Sigmoid colon (tissue), 7 donors: ENCODE measurements at places on chromosomes 13 and 19.

DNA sequence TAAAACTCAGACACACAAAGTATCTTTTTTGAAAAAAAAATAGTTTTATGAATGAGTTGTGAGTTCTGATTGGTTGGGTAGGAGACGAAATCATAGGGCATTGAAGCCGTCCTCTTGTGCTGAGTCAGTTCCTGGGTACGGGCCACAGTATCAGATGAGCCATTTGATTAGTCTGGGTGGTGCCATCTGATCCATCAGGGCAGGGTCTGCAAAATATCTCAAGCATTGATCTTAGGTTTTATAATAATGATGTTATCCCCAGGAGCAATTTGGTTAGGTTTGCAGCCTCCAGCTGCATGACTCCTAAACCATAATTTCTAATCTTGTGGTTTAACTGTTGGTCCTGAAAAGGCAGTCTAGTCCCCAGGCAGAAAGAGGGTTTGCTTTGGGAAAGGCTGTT, 1310.6 kb downstream of the SLITRK1 start:
- no peak for DNase-seq

GRCh38 chr19:19040417-19040816, 7.0 kb downstream of the ARMC6 start:
- peak; percentile 89 for DNase-seq

- peak; percentile 74 for DNase-seq
These were observed 2.6 kb downstream of the CIRBP start for GRCh38 chr19:1271528-1272422.

DNA sequence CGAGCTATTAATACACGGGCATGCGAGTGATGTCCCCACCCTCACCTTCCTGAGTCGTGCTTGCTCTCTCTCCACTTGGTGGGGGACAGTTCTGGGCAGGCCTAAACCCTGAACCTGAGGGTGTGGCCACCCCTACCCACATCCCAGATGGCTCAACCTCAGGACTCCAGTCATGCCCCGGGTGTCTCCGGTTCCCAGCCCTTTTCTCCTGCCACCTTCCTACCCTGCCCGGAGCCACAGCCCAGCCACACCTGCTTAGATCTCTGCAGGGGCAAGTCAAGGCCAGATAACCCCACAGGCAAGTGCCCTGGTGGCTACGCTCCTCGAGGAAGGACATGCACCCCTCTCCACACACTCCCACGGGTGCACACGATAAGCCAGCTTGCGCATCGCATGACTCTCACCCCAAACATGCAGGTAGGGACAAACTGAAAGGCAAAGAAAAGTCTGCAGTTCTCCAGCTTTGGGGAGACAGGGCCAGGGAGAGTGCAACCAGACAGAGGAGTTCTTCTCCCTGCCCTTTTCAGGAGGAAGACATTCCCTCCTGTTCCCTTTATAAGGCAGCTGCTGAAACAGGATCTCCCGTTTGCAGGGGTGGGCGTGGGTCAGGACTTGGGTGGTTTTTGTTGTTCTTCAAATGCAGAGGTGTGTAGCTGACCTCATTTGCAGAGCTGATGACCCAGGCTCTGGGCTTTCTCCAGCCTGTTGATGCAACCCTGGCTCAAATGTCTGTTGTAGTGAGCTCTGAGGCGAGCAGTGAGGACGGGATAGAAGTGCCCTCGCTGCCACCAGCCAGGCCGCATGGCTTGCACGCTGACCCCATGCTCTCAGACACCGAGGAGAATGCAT, 88.6 kb downstream of the DPF1 start:
- DNase-seq, result no peak

DNA sequence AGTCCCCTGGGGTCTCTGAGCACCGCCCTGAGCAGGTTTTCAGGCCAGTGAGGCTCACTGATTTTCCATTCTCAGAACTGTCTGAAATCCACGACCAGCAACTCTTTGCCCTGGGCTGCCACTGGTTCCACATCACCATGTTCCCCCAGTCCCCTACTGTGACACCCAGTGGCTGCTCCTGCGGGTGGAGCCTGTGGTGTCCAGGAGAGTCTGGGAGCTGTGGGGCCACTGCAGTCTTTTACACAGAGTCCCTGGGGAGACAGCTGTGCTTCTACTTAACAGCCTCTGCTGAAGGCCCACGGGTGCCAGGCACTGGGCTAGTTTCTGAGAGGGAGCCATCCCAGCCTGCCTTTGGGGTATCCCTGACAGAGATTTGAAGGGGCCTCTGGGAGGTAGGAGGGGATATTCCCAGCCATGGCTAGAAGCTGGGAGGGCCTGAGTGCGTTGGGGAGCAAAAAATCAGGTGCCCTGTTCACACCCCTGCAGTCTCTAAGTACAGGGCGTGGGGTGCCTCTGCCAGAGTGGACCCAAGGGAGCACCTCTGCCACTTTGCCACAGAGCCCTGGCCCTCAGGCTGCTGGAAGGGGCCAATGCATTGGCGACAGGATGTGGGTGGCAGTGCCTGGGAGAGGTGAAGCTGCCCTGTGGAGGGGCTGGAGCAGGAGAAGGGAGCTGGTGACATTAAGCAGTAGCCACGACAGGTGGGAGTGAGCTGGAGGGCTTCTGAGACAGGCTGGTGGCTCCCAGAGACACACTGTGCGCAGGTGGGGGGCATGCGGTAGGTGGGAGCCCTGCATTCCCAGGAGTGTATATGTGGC, 200.2 kb upstream of the ZNF536 start:
- DNase-seq, result no peak
